Brain microvascular endothelial cell (primary cell): ENCODE measurements at places on chromosomes 1 and 21.

GRCh38 chr1:23799570-23800399 is 769 bp downstream of the GALE start:
- no peak for DNase-seq

GRCh38 chr1:52195161-52195560 is 53.3 kb downstream of the ZFYVE9 start:
- no peak for DNase-seq

DNA sequence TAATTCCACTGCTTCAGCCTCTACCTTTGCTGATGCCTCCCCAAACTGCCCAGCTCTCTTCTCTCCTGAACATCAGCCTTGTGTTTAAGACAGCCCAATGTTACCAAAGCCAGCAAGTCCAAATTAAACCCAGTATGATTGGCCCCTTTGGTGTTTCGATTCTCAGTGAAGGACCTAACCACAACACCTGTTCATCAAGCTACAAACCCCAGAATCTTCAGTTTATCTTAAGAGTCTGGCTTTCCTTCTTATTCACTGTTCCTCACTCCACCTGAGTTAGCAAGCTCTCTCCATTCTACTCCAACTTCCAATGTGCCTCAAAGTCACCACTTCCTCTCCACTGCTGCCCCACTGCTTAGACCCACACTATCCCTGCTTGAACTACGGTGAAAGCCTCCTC is 25.5 kb upstream of the ITPKB start:
- no peak for DNase-seq

DNA sequence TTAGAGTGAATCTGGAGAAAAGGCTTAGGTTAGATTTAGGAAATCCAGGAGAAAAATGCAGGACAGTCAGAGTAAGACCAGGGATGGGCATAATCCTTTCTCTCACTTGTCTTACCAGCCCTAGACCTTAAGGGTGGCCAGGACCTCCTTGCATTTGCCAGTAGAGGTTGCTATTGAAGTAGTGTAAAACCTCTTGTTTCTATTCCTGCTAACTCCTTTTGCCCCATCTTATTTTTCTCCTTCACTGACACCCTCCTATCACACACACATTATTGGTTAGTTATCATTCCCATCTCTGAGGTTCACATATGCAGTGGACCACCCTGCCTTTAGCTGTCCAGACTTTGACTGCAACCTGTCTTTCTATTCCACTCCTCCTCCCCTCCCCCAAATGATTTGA is 75.0 kb upstream of the MACF1 start:
- DNase-seq = no peak

GRCh38 chr1:50659107-50659662 is 235.9 kb upstream of the DMRTA2 start:
- no peak for DNase-seq

DNA sequence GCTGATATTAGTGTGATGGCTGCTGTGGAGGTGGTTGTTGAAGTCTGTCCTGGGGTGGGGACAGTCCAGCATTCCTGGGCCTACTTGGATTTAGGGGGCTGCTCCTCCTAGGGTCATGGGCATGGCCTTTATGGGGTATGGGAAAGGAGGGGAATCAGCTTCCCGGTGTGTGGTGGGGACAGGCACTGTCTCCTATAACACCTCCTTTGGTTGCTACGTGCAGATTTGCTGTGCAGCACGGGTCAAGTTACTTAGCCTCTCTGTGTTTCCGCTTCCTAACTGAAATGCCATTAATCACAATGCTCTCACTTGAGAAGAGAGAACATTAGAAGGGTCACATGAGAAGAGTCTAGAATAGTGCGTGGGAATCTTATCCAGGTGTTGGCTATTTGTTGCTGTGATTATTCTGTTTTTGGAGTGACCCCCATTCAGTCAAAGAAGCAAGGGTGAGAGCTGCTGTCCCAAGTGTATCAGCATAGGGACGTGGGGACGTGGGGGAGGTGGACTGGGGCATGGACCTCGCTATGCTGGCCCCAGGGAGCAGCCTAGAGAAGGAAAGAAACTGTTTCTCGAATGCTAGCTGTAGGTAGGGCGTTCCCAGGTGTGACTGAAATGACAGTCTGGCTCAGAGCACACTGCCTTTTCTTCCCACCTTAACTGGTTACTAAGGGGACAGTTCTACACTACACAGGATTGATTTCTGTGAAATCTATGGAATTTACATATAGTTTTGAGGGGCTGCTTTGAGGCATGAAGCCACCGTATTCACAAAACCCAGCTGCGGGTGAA is 19.9 kb downstream of the SOX13 start:
- no peak for DNase-seq

GRCh38 chr1:44029260-44029910 is 1.9 kb downstream of the SLC6A9 start:
- no peak for DNase-seq

- DNase-seq = peak; percentile 37
Measured at GRCh38 chr1:228037401-228038386, 30.9 kb downstream of the WNT3A start.

GRCh38 chr1:46749921-46750404 is 31.0 kb upstream of the EFCAB14 start:
- DNase-seq = no peak

GRCh38 chr1:150909585-150910180 is 16.5 kb upstream of the SETDB1 start:
- no peak for DNase-seq

- peak; percentile 78 for DNase-seq
Measured at GRCh38 chr1:63124666-63125191, 197.6 kb upstream of the FOXD3 start.

GRCh38 chr1:162726555-162726954 is 63.9 kb upstream of the HSD17B7 start:
- DNase-seq = no peak

- no peak for DNase-seq
Measured at GRCh38 chr1:98289311-98289710, 368.5 kb upstream of the DPYD start.
